Neural crest cell (in vitro differentiated cells): ENCODE measurements at places on chromosomes 7 and 10.

GRCh38 chr10:101134299-101135127, 3.4 kb downstream of the TLX1 start:
- H3K4me3 ChIP-seq = no peak overlapping the region
- no peak for DNase-seq
- H3K27ac ChIP-seq = no peak overlapping the region

- no peak for DNase-seq
- no peaks in the 10 kb centered on the region for H3K36me3 ChIP-seq
- H3K4me1 ChIP-seq = no peaks in the 10 kb centered on the region
- H3K27me3 ChIP-seq = peaks cover 18% of the 10 kb centered on the region
These were observed 20.6 kb upstream of the ERCC6 start for GRCh38 chr10:49559476-49559875.

GRCh38 chr10:78404296-78404695, 370.6 kb downstream of the RPS24 start:
- peaks cover 46% of the 10 kb centered on the region for H3K4me1 ChIP-seq
- H3K27ac ChIP-seq = no peak overlapping the region
- no peaks in the 10 kb centered on the region for H3K27me3 ChIP-seq
- no peak for DNase-seq

- H3K4me3 ChIP-seq = no peak overlapping the region
- peaks cover 6% of the 10 kb centered on the region for H3K4me1 ChIP-seq
- no peaks in the 10 kb centered on the region for H3K27me3 ChIP-seq
- no peaks in the 10 kb centered on the region for H3K36me3 ChIP-seq
- H3K27ac ChIP-seq = no peak overlapping the region
These were observed 1219.4 kb downstream of the TYW1 start for GRCh38 chr7:68216051-68216450.

- DNase-seq = no peak
- no peaks in the 10 kb centered on the region for H3K4me1 ChIP-seq
- H3K36me3 ChIP-seq = peaks cover 3% of the 10 kb centered on the region
- no peak overlapping the region for H3K4me3 ChIP-seq
- no peak overlapping the region for H3K27ac ChIP-seq
- no peaks in the 10 kb centered on the region for H3K27me3 ChIP-seq
These were observed 598.3 kb downstream of the SUGCT start for GRCh38 chr7:40733114-40733513.

GRCh38 chr10:16905320-16905719, 88.1 kb upstream of the RSU1 start:
- peaks cover 7% of the 10 kb centered on the region for H3K36me3 ChIP-seq
- H3K4me1 ChIP-seq = peaks cover 23% of the 10 kb centered on the region
- H3K27ac ChIP-seq = peak overlapping the region; percentile 8
- H3K27me3 ChIP-seq = no peaks in the 10 kb centered on the region

DNA sequence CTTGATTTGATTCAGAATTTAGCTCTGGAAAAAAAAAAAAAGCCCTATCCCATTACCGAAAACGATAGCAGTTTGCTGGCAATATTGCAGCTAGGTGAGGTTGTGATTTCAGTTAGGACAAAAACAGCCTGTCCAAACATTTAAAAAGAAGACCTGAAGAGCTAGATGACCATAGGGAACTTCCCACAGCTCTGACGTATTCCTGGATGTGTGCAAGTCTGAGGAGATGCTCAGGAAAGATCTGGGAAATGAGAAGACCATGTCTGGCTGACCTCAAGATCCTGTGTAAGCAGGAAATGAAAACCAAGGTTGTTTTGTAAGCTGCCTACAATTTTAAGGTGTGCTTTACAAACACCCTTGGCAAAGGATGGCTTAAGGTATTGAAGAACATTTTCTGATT, 88.7 kb downstream of the RAMP3 start:
- H3K27me3 ChIP-seq = peaks cover 31% of the 10 kb centered on the region
- no peaks in the 10 kb centered on the region for H3K36me3 ChIP-seq
- H3K27ac ChIP-seq = no peak overlapping the region
- H3K4me3 ChIP-seq = no peak overlapping the region
- H3K4me1 ChIP-seq = no peaks in the 10 kb centered on the region

- no peak overlapping the region for H3K27ac ChIP-seq
- no peak for DNase-seq
- no peaks in the 10 kb centered on the region for H3K4me1 ChIP-seq
- H3K27me3 ChIP-seq = no peaks in the 10 kb centered on the region
These were observed 52.4 kb downstream of the ARMH3 start for GRCh38 chr10:102003541-102003940.

GRCh38 chr10:102231357-102232318, 5.5 kb downstream of the ELOVL3 start:
- no peaks in the 10 kb centered on the region for H3K36me3 ChIP-seq
- peaks cover 99% of the 10 kb centered on the region for H3K27me3 ChIP-seq

GRCh38 chr10:108252771-108253170, 1088.3 kb upstream of the SORCS1 start:
- no peak overlapping the region for H3K27ac ChIP-seq
- no peaks in the 10 kb centered on the region for H3K4me1 ChIP-seq
- no peaks in the 10 kb centered on the region for H3K27me3 ChIP-seq
- DNase-seq = no peak

- H3K27ac ChIP-seq = no peak overlapping the region
- DNase-seq = peak; percentile 63
- no peaks in the 10 kb centered on the region for H3K27me3 ChIP-seq
- H3K36me3 ChIP-seq = peaks cover 4% of the 10 kb centered on the region
These were observed 298.6 kb downstream of the REEP3 start for GRCh38 chr10:63819753-63820329.

DNA sequence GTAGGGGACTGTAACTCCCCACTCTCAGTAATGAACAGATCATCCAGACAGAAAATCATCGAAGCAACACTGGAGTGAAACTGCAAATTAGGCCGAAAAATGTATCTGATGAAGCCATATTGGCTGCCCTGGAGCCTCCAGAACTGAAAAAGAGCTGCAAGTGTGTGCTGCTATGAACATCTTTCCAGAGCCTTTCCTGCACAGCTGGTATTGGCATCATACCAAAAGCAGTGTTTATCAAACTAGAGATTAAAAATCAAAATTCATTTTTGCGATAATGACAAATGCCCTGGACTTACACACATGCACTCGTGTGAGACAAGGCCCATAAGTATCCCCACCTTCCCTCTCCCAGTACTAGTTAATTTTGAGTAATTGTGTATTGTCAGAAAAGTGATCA, 6.8 kb upstream of the CLDN12 start:
- H3K27me3 ChIP-seq = peaks cover 19% of the 10 kb centered on the region
- H3K4me1 ChIP-seq = no peaks in the 10 kb centered on the region
- H3K36me3 ChIP-seq = peaks cover 8% of the 10 kb centered on the region
- no peak for DNase-seq
- no peak overlapping the region for H3K4me3 ChIP-seq

GRCh38 chr7:154380771-154381170, 328.6 kb downstream of the DPP6 start:
- H3K4me3 ChIP-seq = no peak overlapping the region

GRCh38 chr7:129952086-129952652, 591 bp downstream of the UBE2H start:
- no peaks in the 10 kb centered on the region for H3K27me3 ChIP-seq
- H3K36me3 ChIP-seq = no peaks in the 10 kb centered on the region
- no peak overlapping the region for H3K4me3 ChIP-seq
- peaks cover 14% of the 10 kb centered on the region for H3K4me1 ChIP-seq

GRCh38 chr7:103093429-103093828, 18.5 kb downstream of the ARMC10 start:
- H3K27ac ChIP-seq = peak overlapping the region; percentile 43
- peaks cover 5% of the 10 kb centered on the region for H3K4me1 ChIP-seq
- no peaks in the 10 kb centered on the region for H3K27me3 ChIP-seq
- no peak for DNase-seq
